Stimulated activated CD4-positive, alpha-beta T cell treated with anti-CD3 and anti-CD28 coated beads, TNF-alpha, amount 100 ng/mL, for 48 hours (primary cell): ENCODE measurements at places on chromosomes 2 and 18.

GRCh38 chr2:142139384-142139783 is 8.6 kb upstream of the LRP1B start:
- no peak for DNase-seq

DNA sequence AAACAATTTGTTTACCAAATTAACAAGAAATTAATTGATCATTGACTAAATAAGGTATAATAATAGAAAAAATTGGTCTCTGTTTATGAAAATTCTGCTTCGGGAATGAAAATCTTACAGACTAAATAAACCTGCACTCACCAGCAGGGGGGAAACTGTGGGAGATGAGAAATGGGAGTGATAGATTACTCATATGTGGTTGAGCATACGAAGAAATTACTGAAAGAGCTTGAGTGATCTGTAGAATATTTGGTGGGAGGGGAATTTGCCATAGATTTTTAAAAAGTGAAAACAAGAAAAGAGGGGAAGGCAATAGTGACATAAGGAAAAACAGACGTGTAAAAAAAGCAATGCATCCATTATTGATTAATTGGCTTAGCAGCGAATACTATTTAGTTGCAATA is 2.2 kb downstream of the HMSD start:
- DNase-seq: no peak

- no peak for DNase-seq
Measured at GRCh38 chr2:25372405-25373268, 30.9 kb upstream of the DNMT3A start.

DNA sequence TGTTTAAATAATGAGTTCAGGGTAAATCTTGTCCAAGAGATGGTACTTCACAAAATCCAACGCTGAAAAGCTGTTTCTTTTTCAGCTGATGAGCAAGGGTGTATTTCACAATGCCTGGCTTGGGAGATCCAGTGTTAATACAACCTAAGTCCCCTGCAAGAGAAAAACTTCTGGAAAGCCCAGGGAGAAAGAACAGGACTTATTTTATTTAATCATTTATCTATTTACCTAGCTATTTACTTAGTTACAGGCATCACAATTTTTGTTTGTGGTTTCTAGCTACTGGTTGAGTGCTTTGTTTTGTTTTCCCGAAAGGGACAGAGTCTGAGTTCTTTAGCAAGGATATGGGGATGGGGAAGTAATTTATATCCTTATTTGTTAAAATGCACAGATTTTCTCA is 598.2 kb upstream of the SYT4 start:
- DNase-seq: no peak

GRCh38 chr2:171568089-171568488 is 45.8 kb downstream of the CYBRD1 start:
- DNase-seq: no peak

DNA sequence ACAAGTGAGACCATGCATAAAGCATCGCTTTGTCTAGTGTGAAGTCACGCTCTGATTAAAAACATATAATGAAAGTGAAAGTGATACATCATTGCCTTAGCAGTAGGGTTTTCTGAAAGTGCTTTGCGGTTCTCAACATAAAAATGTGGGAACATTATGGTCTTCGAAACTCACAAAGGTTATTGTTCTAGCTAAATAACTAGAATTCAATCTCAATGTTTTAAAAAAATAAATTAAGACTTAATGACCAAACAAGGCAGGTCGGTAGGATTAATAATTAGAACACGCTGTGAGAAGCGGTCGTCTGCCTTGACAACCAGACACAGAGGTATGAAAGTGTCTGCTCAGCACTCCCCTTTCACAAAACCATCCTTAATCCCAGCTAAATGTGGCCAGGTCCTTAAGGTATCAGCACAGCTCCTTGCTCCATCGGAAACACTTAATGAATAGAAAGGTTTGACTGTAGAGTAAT is 42.2 kb downstream of the KLHL14 start:
- no peak for DNase-seq

- DNase-seq: no peak
Measured at GRCh38 chr2:9950521-9951271, 797 bp upstream of the GRHL1 start.

- no peak for DNase-seq
Measured at GRCh38 chr2:46420945-46421344, 58.4 kb upstream of the TMEM247 start.

- DNase-seq: peak; percentile 86
Measured at GRCh38 chr2:99489761-99490622, at the start of gene REV1. Gene REV1 (minus strand): TSS chr2:99490017. CDS start chr2:99464975, 25,042 bp downstream.

- DNase-seq: no peak
Measured at GRCh38 chr2:67489396-67489795, 92.3 kb downstream of the ETAA1 start.

DNA sequence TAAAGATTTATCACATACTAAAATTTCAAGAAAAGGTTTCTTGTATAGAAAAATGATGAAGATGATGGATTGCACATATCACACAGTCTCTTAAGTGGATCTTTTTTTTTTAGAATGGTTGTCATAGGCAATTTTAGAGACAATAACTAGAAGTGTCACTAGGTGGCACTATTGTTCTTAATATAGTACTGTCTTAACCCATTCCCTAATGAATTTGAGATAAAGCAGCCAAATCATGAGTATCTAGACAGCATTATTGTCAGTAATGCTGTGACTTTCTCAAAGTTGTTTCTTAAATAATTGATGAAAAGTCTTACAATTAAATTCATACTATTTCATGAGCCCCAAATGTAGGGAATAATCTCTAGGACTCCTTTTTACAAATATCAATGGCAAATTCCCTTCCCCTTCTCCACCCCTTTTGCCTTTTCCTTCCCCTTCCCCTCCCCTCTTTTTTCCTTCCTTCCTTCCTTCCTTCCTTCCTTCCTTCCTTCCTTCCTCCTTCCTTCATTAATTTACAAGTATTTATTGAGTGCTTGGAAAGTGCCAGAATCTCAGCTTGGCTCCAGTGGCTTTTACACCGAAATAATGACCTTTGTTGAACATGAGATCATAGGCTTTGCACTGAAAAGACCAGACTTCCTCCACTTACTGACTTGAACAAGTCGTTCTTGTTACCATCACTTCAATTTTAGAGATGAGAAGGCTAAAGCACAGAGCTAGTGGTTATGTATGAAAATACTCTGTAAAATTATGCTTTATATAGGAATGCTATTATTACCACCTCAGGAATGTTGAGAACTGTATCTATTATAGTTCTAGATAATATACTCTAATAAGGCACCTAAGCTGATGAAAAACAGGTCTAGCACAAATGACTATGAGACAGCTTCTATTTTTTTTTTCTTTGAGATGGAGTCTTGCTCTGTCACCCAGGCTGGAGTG is 19.8 kb downstream of the MYL12B start:
- no peak for DNase-seq

DNA sequence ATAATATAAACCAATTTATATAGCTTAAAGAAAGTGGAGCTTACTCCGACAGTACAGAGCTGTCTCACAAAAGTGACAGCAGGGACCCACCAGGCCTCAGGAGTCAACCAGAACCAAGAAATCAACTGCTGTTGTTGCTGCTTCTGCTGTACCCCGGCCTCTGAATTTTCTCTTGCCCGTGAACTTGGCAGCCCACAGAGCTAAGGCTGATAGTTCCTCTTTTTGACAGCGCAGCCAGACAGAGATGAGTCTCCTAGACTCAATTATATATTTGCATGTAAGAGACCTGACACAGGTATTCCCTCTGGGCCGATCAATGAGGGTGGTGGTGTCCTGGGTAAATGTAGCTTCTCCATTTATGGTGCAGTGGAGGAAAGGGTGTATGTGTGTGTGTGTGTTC is 109.4 kb downstream of the KCTD1 start:
- DNase-seq: no peak

- no peak for DNase-seq
Measured at GRCh38 chr2:129765678-129766351, 213.7 kb upstream of the RAB6C start.

DNA sequence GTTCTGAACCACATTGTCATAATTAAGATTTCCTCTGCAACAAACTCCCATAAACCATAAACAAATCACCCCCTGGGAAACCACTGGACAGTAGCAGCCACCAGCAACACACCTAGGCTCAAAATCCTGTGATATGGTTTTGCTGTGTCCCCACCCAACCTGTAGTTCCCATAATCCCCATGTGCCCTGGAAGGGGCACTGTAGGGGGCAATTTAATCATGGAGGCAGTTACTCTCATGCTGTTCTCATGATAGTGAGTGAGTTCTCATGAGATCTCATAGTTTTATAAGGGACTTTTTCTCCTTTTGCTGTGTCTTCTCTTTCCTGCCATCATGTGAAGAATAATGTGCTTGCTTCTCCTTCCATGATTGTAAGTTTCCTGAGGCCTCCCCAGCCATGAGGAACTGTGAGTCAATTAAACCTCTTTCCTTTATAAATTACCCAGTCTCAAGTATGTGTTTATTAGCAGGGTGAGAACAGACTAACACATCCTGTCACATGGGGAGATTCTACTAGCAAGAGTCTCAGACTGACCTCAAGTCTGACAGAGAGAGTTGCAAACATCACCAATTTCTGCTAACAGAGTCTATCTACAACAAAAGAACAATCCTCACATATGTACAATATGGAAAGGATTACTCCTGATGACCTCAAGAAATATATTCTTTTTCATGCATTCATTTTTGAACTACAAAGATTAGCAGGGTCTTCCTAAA is 182.6 kb downstream of the GRB14 start:
- no peak for DNase-seq

- no peak for DNase-seq
Measured at GRCh38 chr2:2919574-2920365, 457.8 kb downstream of the EIPR1 start.

DNA sequence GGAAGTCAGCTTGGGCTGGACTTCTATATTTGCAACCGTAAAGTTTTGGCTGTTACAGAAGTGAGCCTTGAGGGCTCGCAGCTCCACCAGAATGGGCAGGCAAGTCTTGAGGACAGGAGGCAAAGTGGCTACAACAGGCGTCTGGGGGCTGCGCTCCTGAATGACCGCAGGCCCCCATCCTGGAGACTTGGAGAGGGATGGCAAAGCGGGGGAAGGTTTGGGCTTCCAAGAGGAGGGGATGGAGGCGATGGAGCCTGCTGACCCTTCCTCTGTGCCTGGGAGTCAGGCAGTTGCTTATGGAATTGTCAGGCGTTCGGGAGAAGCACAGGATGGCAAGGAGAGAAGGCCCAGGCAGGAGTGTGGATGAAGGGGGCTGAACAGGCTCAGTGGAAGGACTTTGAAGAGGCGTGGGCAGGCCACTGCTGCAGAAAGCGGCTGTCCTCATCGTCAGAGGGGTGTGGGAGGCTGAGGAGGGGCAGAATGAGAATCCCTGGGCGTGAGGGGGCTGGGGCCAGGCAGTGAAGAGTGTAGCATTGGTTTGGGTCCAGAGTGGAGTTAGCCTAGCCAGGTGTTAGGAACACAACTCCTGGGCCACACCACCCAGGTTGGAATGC is 72.3 kb downstream of the INHBB start:
- no peak for DNase-seq
